ENCODE measurements at places on chromosomes 13 and 19.

- no peak for DNase-seq
These were observed 210.1 kb downstream of the MAB21L1 start for GRCh38 chr13:35266412-35266811.

GRCh38 chr19:35357867-35358573, at the start of gene FFAR3:
Gene FFAR3, plus strand, starts transcription at chr19:35358460. Its CDS starts 431 bp downstream, at chr19:35358891.
- no peak for DNase-seq

- DNase-seq = no peak
These were observed 87.6 kb upstream of the SLC15A1 start for GRCh38 chr13:98839856-98840769.

DNA sequence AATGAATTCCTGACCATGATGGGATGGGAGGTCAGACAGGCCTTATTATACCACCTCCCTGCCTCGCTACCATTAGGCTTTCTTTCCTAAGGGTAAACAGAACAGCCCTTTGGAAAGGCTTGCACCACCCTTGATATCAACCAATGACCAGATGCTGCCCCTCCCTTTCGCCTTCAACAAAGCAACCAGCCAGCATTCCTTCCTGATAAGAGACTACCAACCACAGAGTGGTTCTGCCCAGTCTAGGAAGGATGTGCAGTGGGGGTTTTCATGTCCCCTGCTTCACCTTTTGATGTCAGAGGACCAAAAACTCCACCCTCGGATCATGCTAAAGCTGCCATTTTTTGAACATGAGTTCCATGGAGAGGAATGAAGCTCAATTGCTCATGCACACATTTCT, 21.7 kb downstream of the TEX30 start:
- no peak for DNase-seq

- DNase-seq = no peak
These were observed 137.7 kb downstream of the SOX1 start for GRCh38 chr13:112204346-112205327.

- no peak for DNase-seq
These were observed 9.9 kb downstream of the FRY start for GRCh38 chr13:32041429-32041828.

DNA sequence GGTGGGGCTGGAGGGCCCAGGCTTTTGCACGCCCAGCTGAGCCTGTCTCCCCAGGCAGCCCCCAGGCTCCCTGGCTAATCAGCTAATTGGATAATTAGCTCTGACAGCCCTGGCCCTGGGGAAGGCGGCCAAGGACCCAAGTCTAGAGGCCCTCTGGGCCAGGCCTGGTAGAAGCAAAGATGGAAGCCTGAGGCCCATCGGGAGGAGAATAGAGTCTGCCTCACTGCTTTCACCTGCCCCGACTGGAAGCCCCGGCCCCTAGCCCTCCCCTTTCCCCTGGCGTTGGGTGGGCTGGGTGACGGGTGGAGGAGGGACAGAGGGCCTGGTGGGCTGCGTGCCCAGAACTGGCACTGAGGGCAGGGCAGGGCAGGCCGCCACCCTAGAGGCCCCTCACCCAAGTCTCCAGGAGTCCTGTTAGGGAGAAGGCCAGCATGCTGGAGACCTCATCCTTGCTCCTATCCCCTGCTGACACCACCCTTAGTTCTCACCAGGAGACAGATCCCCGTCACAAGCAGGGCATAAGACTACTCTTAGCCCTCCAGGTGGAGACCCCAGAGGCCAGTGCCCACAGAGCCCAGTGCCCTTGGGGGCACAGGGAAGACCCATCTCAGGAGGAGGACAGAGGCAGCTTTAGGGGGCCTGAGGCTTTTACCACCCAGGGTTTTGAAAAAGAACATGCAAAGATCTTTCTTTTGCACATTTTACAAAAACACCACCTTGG, 12.0 kb downstream of the LYL1 start:
- DNase-seq = no peak

DNA sequence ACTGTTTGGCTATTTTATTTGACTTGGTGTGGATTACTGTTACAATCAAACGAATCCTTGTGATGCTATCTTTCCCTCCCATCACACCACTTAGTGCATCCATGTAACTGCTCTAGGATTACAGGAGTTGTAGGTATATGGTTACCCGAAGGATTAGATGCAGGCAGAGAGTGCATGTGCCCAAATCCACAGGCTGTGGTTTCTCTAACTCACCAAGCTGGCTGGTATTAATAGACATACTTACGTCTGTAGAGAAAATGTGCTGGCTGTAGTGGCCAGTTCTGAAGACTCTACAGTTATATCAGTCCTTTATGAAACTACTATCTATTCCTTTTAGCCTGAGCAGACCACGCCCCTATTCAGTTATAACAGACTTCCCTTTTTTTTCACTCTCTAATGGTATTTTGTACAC, 1.1 kb upstream of the HMGB1 start:
- DNase-seq = no peak

DNA sequence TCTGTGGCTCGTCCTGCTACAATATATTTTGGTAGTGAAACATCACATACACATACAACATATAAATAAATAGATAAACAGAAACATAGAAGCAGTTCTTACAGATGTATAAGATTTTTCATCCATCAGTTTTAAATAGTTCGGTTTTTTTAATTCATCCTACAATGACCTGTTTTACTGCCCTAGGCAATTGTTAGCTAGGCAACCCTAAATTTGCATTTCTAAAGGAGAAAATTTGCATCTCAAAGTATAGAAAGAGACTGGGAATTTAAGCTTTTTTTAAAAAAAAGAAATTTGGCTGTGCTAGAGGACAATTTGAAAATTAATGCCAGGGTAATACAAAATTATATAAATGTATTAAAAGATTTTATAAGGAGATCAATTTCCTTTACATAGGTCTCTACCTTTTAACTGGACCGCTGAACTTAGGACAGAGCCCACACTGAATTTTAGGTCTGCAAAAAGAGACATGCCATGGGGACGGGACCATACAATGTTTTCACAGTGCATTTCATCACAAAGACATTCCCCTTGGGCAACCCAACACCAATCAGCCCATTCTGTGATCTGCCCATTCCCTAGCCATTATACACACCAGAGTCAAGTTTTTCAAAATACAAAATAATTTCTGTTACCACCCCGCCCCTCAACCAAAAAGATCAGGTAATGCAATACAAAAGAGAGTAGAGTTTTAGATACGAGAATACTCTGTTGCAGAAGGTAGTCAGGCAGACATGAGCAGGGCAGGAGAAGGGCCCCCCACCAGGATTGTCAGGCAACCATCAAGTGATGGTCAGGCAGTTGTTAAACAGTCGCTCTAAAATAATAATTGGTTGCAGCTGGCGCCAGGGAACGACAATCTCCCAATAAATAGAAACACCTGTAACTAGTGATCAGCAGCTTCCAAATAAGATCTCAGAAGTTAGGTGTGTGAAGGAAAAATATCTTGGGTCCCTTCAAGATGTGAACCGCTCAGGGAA, 299.7 kb upstream of the SGCG start:
- no peak for DNase-seq

DNA sequence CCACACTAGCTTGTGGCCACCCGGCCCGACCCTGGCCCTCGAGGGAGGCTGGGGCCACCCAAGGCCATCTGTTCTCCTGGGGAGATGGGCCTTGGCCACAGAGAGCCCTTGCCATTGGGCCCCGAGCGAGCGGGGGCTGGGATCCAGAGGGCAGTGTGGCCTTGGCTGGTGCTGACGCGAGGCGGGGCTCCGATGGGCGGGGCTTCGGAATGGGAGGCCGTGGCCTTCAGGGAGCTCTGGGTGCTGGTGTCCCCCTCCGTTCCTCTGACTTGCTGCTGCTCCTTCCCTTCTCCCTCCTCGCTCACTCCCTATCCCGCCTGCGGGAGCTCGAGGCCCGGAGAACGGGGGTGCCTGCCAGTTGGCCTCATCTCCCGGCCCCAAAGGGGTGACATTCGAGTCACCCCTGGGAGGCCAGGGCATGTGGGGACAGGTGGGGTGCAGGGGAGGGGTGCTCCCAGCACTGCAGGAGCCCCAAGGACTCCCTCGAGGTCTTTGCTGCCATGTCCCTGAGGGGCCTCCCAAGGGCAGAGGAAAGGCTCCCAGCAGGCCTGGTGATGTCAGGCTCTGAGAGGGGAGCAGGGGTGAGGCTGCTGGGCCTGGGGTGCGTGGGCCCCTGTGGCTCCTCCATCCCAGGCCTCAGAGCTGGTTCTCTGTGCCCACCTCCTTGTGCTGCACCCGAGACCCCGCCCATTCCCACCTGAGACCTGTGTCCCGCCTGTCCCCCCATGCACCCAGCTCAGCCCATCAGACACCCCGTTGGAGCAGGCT, 4.2 kb downstream of the NCLN start:
- DNase-seq = no peak

DNA sequence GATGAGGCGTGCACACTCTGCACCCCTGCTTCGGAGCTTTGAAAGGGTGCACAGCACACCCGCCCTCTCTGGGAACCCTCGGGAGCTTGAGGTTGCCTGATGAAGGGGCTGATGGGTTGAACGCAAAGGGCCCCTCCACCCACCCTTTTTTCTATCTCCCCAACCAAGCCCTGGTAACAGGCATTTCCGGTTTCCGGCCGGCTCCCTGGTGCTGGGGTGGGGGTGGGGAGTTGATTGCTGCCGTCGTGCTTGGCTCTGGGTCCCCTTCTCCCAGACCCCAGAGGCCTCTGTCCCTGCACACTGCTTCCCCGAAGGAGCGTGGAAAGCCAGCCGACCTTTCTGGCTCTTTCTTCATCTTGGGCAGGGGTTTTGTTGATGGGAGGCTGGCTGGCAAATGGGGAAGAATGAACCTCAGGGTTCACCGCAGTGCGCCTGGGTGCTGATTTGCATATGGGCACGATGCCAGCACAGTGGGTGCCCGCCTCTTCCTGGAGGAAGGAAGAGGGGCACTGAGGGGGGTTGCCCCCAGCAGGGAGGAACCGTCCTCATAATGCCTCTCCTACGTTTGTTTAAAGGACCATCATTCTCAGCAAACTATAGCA, 29.1 kb downstream of the VAV1 start:
- DNase-seq = no peak

GRCh38 chr19:38388349-38389100, at the start of gene SPRED3:
Gene SPRED3, plus strand, starts transcription at chr19:38388697. Its CDS starts 1,606 bp downstream, at chr19:38390303.
- no peak for DNase-seq

- DNase-seq = no peak
These were observed 7.5 kb upstream of the OR10H5 start for GRCh38 chr19:15779756-15780476.

- DNase-seq = no peak
These were observed 221.8 kb downstream of the ENOX1 start for GRCh38 chr13:43564952-43565351.

Data from amniotic stem cell (primary cell).